ENCODE measurements at places on chromosomes 6 and 20.

GRCh38 chr20:58511364-58511763 lies 3.8 kb downstream of the APCDD1L start:
- DNase-seq: no peak

DNA sequence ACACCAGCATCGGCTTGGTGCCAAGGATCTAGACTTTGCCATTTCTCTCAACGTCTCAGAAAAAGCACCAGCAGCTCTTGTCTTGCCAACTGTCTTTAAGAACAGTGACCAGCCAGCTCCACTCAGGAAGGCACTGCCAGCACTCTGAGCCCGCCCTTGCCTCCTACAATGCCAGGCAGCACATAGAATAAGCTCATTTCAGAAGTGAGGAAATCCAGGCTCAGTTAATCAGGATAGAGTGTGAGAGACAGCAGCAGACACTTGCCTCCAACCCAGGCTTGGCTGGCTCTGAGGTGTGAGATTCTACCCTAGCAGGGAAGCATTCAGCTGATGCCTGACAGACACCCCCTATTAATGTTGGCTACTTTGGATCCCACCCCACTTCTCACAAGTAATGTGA lies 4.3 kb upstream of the SYNDIG1 start:
- DNase-seq: no peak

- no peak for DNase-seq
Observed at GRCh38 chr6:12060780-12061609, 48.9 kb downstream of the HIVEP1 start.

- no peak for DNase-seq
Observed at GRCh38 chr6:128532827-128533226, 12.4 kb upstream of the PTPRK start.

- no peak for DNase-seq
Observed at GRCh38 chr6:42375007-42375635, 76.6 kb downstream of the TRERF1 start.

DNA sequence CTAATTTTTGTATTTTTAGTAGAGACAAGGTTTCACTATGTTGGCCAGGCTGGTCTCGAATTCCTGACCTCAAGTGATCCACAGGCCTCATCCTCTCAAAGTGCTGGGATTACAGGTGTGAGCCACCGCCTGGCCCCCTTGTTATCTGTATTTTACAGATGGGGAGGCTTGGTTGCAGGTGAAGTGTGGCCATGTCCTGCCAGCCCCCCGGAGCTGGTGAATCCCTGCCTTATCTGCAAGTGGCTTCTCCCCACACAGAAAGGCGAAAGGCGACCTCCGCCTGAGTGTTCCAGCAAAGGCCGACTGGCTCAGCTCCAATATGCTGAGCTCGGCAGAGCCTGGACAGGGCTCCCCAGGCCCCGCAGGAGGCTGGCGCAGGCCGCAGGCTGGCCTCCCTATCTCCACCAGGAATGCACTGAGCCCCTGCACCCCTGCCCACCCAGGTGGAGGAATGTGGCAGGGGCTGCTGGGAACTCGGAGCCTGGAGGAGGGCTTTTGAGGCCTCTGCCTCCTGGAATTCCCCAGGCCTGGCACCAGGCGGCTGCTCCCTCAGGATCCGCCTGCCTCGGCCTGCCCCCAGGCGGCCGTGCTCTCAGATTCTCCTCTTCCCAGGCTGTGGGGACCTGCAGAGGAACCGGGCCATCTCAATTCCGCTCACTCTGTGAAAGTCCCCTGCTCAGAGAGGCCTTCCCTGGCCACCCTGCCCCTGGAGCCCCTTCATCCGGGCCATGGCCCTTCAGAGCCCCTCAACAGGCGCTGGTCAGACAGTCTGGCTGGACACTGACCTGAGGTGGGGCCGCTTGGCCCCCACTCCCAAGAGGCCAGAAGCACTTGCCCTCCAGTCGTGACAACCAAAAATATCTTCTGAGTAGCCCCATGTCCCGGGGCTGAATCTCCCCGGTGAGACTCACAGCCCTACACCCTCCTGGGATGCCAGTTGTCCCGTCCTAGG lies 9.3 kb upstream of the LAMA5 start:
- no peak for DNase-seq

DNA sequence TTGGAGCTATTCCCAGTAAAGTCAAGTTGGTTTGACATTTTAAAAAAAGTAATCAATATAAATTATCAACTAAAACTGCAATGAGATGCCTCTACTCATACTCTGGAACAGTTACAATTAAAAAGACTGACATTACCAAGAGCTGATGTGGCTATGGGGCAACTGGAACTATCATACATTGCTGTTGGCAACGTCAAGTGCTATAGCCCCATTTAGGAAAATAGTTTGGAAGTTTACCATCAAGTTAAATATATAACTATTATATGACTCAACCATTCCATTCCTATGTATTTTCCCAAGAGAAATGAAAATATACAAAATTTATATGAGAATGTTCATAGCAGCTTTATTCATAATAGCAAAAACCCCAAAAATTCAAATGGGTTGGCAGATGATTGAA lies 111.4 kb upstream of the HDGFL1 start:
- DNase-seq: no peak

- no peak for DNase-seq
Observed at GRCh38 chr6:150354754-150355571, 13.8 kb upstream of the IYD start.

- no peak for DNase-seq
Observed at GRCh38 chr6:148771896-148772554, 25.2 kb downstream of the UST start.

GRCh38 chr6:133644548-133644891 lies 244.4 kb upstream of the TCF21 start:
- DNase-seq: no peak

GRCh38 chr6:18585032-18585573 lies 198.0 kb downstream of the RNF144B start:
- DNase-seq: no peak

DNA sequence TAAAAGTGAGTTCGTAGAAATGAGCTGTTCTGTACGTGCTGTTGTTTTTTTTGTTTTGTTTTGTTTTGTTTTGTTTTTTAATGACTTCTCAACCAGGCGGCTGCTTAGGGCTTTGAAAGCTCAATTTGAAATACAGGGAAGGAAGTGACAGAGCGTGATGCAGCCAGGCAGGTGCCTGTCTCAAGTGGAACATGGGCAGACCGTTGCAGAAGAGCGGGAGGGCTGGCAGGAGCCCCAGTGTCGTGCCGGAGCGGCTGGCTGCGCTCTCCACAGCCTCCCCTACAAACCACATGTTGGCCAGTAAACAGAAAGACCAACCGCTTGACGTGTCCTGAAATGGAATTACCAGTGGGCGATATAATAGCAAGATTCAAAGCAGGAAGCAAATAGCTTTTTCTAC lies 164.9 kb upstream of the RREB1 start:
- no peak for DNase-seq

Measured in stimulated activated CD4-positive, alpha-beta T cell treated with anti-CD3 and anti-CD28 coated beads, Interleukin-1b, Interleukin-23, amount 100 ng/mL, for 1 hour (primary cell).